ENCODE measurements at places on chromosomes 1 and 21.
A peak's percentile ranks its signal among the peaks of the same experiment; 100 is the strongest.

DNA sequence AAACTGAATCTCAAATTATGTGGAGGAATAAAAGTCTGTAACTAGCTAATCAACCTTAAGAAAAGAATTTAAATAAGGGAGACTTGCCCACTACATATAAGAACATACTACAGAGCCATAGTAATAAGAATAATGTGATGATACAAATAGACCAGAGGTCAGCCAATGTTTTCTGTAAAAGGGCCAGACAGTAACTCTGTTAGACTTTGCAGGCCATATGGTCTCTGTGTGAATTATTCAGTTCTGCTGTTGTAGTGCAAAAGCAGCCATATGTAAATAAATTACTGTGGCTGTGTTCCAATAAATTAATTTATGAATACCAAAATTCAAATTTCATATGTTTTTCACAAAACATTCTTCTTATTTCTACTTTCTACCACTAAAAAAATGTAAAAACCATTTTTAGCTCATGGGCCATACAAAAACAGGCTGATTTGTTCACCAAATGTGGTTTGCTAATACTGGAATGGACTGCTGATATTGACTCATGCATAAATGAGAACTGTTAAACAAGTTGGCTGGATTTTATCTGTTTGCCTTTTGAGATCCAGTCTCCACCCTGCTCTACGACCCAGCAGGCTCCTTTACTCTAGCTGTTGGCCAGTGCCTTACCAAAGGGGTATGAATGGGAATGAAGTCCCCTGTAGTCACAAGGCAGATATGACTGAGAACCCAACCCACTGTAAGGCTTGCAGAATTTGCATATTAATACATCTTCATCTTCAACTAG is 98.2 kb upstream of the ZNHIT6 start:
- ATAC-seq, result no peak

GRCh38 chr21:32448803-32449594 is 36.5 kb downstream of the EVA1C start:
- ATAC-seq, result no peak

GRCh38 chr1:230820568-230820967 is 47.8 kb downstream of the C1orf198 start:
- no peak for ATAC-seq

DNA sequence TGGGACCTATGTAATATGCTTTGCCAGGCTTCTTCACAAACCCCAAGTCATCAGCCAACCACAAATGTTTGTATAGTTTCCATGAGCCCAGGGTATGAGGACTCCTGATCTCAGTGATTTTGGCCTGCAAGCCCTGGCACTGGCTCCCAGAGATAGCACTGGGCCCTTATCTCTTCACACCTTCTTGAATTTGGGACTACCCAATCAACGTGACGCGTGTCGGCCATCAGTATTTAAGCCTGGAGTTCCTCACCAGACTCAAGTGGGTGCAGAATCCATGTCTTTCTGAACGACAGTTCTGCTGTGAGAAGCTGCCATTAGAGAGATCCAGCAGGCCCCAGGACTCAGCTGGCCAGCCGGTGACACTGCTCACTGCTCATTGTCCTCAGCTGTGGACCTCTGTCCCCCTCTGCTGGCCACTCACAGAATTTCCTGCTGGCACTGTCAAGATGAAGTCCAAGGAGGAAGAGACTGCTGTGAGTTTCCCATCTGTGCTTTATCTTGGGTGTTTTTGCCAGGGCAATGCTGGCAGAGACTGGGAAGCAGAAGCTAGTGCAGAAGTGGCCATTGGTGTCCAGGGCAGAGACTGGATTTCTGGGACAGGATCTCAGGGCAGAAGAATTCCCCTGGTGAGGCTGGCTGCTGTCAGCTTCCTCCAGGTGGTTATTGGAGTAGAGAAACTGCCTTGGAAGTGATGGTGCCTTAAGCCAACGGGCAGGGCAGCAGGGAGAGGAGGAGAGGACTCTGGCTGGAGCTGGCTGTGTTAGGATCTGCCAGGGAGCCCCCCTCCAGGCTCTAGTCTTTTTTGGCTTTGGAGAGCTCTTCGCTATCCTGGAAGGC is 28.4 kb downstream of the TMCC2 start:
- ATAC-seq, result peak; percentile 90

GRCh38 chr21:27721675-27722074 is 754.8 kb upstream of the ADAMTS5 start:
- ATAC-seq, result no peak

DNA sequence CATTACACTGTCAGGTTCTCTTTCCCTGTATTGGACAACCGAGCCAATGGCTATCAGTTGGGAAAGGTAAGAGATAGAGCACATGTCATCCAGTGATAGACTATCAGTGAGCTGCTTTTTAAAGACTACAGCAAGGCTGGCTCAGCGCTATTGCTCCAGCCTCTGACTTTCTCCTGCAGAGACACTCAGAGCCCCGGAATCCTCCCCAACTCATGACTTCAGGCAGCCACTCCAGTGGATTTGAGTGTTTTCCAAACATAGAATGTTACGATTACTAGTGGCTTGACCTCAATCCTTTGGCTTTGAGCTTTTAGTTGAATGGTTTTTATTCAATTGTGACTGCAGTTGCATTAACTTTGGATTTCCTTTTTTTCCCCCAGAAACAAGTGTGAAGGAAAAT is 331.9 kb downstream of the DISC1 start:
- no peak for ATAC-seq

GRCh38 chr1:232922485-232922884 is 27.9 kb upstream of the NTPCR start:
- no peak for ATAC-seq

DNA sequence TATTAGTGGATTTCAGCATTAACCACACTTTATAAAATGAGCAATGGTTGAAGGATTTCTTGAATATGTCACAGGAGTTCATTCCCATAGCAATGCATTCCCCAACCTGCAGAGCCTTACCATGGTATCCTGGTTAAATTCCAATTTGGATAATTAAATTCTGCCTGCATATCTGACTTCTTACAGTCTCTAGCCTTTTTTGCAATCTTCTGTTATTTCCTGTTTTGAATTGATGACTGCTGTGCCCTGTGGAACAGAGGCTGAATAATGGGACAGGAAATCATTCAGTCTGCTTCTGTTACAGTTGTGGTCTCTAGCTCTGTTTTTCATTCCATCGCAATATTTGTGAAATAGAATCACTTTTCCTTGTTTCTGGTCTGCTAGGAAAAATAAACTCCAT is 1823.9 kb downstream of the PLA2G4A start:
- ATAC-seq, result no peak

DNA sequence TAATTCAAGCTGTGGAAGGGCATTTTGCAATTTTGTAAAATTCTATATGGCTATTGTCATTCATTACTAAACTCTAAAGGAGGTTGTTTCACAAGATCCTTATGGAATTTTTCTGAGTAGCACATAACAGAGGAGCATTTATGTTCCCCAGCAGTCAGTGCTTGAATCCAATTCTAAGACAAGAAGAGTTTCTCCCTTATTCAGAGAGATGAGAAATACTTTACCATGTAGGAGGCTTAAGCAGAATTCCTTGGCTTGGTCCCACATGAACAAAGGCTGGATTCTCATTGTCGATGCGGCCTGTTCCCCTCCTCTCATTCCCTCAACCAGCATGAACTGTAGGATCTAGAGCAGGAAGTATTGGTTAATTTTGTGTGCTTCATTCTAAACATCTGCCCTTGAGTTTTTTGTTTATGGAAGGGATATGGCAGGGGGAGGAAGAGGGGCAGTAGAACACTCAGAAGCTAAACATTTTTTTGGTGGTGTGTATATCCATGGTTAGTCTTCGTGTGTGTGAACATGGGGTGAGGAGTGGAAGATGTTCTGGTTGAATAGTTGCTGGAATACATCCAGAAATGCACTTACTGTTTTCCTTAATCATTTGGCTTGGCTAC is 74.3 kb downstream of the LAMC1 start:
- ATAC-seq, result no peak

DNA sequence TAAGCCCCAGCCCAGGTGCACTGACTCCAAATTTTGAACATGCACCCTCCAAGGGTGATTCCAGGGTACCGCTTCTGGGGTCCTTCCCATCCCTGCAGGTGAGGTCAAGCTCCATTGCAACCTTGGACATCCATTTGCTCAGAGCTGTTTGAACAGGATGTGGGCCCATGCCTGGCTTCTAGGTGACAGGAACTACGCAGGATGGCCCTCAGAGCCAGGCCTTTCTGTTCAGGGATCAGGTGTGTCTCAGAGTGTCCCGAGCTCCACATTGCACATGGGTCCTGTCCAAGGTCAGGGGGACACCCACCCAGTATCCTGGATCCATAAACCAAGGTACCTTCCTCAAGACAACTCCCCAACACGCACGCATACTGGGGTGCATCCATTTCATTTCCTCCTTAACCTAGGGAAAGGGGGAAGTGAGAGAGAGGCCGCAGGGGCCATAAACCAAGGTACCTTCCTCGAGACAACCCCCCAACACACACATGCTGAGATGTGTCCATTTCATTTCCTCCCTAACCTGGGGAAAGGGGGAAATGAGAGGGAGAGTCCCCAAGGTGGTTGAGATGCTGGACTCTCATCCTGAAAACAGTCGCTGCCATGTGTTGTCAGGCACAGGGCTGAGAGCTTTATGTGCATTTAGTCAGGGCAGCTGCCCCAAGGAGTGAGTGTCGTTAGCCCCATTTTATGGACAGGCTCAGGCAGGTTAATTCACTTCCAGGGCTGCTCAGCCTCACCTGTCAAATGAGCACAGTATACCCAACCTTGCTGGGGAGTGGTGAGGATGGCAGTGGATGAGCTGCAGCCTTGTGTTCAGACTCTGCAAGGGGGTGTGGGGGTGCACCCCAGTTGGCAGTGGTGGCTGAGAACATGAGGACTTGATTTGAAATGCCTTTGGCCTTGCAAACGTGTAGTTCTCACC is 2.1 kb downstream of the SLC66A1 start:
- no peak for ATAC-seq

DNA sequence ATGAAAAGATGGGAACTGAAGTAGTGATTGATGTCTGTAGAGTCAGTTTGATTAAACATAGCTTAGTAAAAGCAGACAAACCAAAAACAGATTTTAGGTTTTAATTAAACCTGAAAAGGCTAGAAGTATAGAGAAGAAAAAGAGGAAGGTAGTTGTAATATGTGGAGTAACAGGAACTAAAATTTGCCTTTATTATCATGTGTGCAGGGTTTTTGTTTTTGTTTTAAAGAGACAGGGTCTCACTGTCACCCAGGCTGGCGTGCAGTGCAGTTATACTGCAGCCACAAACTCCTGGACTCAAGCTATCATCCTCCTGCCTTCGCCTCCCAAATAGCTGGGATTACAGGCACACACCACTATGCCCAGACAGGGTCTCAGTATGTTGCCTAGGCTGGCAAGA is 6.0 kb downstream of the TOR1AIP1 start:
- ATAC-seq, result peak; percentile 60

GRCh38 chr1:238779716-238780115 is 606.7 kb upstream of the CHRM3 start:
- no peak for ATAC-seq

GRCh38 chr1:53182111-53182593 is 14.5 kb upstream of the CPT2 start:
- ATAC-seq, result peak; percentile 63

- peak; percentile 75 for ATAC-seq
These were observed 43.2 kb downstream of the GJA5 start for GRCh38 chr1:147717051-147717705.

DNA sequence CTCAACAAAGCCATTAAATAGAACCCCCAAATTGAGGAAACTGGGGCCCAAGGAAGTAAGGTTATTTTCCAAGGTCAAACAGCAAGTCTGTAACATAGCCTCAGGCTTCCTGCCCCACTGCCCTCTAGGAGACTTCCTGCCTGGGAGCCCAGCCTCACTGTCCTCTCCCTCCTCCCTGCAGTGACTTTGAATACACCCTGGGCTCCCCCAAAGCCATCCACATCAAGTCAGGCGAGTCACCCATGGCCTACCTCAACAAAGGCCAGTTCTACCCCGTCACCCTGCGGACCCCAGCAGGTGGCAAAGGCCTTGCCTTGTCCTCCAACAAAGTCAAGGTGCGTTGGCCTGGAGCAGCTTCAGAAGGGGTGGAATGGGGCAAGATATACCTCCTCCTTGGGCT is 18.3 kb downstream of the GRHL3 start:
- ATAC-seq, result no peak

DNA sequence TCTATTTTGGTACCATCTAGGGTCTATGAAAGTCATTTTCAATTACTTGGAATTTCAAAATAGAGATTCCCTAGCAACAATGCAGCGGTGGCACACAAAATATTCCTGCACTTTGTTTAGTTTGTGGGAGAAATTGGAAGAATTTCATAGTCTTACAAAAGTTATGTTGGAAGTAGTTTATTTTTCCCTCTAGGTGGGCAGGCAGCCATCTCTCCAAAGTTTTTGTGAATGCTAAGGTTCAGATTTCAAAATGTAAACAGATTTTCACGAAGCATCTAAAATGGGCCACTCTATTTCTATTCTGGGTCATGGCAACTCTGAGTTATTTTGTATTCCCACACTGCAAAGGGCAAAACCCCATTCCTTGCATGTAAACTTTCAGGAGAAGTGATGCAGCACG is 8.0 kb downstream of the SMCP start:
- no peak for ATAC-seq

DNA sequence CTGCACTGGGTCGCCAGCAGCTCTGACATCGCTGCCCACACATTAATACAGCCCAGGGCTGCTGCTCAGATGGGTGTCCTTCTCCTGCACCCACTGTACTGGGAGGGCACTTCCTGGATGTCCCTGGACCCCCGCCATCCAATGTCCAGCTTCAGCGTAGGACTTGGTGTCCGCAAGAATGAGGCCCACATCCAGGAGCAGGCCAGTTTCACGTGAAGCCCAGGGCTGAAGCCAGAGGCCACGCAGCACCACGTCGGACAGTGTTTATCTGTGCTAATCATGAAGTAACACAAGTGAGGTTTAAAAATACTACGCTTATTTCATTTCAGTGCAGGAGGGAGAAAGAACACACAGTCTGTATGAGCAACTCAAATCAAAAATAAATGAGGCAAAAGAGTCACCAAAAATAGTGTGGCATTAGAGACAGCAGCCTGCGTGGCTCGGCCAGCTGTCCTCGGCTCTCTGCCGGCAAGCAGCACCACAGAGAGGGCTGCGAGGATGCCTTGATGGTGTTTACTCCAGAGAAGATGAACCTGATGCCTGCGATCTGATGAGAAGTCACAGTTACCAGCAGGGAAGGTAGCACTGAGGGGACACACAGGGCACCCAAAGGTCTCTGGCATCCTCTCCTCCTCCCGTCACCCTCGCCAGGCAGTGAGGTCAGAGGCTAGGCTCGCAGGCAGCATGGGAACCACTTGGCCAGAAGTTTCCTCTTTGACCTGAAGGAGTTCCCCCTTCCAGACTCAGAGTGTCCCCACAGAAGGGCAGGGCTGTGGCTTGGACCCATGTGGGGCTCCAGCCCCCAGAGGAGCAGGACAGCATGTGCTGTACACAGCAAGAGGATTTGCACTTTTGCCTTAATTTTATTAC is 22.1 kb upstream of the NPHP4 start:
- ATAC-seq, result no peak

DNA sequence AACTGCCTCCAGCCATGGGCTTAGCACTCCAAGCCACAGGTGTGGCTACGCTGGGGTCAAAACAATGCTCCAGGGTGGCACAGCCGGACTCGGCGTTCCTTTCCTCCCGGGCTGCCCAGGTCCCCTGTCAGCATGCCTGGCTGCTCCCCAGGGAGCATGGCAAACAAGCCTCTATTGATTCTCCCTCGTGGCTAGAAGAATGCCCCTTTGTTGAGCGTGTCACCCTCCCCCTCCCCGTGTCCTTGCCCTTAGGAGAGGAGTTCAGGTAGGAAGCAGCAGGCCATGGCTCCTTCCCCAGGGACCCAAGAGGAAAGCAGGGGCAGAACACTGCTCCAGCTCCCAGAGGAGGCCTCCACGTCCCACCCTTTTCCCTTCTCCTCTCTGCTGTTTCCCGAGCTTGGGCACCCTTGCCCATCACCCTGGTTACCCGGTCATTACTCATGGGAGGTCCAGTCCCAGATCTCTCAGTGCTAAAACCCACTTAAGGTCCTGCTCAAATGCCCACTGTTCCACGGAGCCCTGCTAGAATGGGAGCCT is 57.4 kb upstream of the CITED4 start:
- no peak for ATAC-seq

Measured in stimulated activated memory B cell treated with anti-CD40 and anti-IgM and Interleukin-4, amounts not matched to agents 10 μg/mL and 1 μg/mL and 100 μg/mL, for 72 hours (primary cell).